Colonic mucosa (tissue), 4 donors: ENCODE measurements at places on chromosomes 6 and 20. TPM values are rescaled to one million over a fixed set of nuclear protein-coding genes. Genes with fewer than 3 reads are reported as not detected.

OR2B3 gene
- not detected for total RNA-seq

DNA sequence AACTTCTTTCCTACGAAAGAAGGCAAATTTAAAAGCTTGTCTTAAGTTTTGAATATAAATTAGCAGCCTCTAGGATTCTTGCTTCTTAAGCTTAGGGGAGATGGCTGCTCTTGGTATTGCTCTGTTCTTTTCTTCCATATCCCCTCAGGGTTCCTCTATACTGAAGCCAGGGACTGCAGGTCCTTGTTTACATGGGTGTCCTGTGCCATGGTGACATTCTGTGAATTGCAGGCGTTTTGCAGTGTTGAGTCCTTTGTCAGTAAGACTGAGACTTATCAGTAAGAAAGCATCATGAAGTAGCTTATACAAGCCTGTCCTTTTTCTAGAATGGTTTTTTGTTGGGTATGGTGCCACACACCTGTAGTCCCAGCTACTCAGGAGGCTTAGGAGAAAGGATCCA, 147.8 kb downstream of the ARID1B start:
- no peak overlapping the region for H3K4me3 ChIP-seq
- no peaks in the 10 kb centered on the region for H3K36me3 ChIP-seq
- H3K27ac ChIP-seq = no peak overlapping the region
- no peak for DNase-seq

GRCh38 chr6:77036400-77036799, 426.9 kb downstream of the HTR1B start:
- H3K27me3 ChIP-seq = no peaks in the 10 kb centered on the region
- no peak overlapping the region for H3K27ac ChIP-seq
- no peaks in the 10 kb centered on the region for H3K4me1 ChIP-seq

- no peak overlapping the region for H3K27ac ChIP-seq
- DNase-seq = no peak
- H3K27me3 ChIP-seq = no peaks in the 10 kb centered on the region
- no peak overlapping the region for H3K4me3 ChIP-seq
These were observed 161.8 kb downstream of the MTHFD1L start for GRCh38 chr6:151027295-151027747.

DNA sequence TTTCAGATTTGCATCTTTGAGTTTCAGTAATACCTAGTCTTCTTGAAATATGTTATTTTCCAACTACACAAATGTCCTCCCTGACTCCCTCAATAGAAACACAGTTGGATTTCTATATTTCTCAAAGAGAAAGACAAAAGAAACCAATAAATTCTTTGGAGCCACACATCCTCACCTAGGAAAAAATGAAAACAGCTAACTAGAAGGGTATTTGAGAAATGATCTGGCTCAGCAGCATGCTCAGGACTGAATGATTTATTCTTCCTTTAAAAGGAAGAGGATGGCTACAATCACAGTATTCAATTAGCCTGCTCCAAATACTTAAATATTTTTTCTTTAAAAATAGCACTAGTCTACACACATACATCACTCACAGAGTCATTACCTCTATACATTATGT, 196.4 kb upstream of the TENT5A start:
- no peak for DNase-seq
- H3K27ac ChIP-seq = no peak overlapping the region
- no peak overlapping the region for H3K4me3 ChIP-seq

GRCh38 chr6:168527451-168528210, 86.6 kb downstream of the SMOC2 start:
- no peak overlapping the region for H3K27ac ChIP-seq
- no peaks in the 10 kb centered on the region for H3K36me3 ChIP-seq
- DNase-seq = no peak
- H3K4me3 ChIP-seq = no peak overlapping the region
- no peaks in the 10 kb centered on the region for H3K27me3 ChIP-seq
- H3K4me1 ChIP-seq = no peaks in the 10 kb centered on the region

GRCh38 chr20:35595456-35595855, 20.2 kb upstream of the SPAG4 start:
- no peaks in the 10 kb centered on the region for H3K27me3 ChIP-seq
- H3K36me3 ChIP-seq = no peaks in the 10 kb centered on the region
- H3K27ac ChIP-seq = no peak overlapping the region
- no peaks in the 10 kb centered on the region for H3K4me1 ChIP-seq

- peak overlapping the region; percentile 66 for H3K4me3 ChIP-seq
- no peaks in the 10 kb centered on the region for H3K27me3 ChIP-seq
- H3K4me1 ChIP-seq = peaks cover 7% of the 10 kb centered on the region
- H3K27ac ChIP-seq = peak overlapping the region; percentile 83
- peak; percentile 46 for DNase-seq
These were observed 893 bp downstream of the POLR1H start for GRCh38 chr6:30061858-30062458.

XRN2 gene
- 41.8 TPM for total RNA-seq

GRCh38 chr6:2669067-2669700, 81.5 kb downstream of the MYLK4 start:
- DNase-seq = no peak
- no peaks in the 10 kb centered on the region for H3K27me3 ChIP-seq
- H3K4me3 ChIP-seq = no peak overlapping the region
- H3K27ac ChIP-seq = no peak overlapping the region

GRCh38 chr6:626236-626635, 30.7 kb downstream of the HUS1B start:
- H3K27me3 ChIP-seq = no peaks in the 10 kb centered on the region
- H3K4me3 ChIP-seq = no peak overlapping the region
